ENCODE measurements at places on chromosomes 12 and 14.

DNA sequence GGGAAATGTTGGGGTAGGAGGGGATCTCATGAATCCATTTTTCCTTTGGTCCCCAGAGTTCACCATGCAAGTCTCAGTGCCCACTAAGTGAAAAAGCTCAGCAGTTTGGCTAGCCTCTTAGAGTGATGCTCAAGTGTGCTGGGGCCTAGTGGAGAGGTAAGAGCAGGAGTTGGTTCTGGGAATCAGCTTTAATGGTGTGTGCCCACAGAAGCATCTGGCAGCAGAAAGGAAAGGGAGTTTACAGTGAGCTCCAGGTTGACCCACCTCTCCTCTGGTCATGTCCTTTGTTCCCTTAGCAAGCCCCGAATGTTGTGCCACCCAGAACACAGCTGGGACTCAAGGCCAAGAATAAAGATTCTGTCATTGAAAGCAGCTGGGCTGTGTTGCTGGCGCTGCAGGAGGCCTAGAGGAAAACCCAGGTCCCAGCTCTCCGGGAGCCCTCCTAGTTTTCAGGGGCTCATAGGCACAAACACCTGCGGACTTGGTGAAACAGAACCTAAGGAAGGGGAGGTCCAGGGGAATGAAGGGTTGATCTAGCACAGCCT, 320.8 kb downstream of the ZFP36L1 start:
- no peak for DNase-seq

GRCh38 chr12:27330846-27331245, 1.8 kb upstream of the BMAL2 start:
- no peak for DNase-seq

DNA sequence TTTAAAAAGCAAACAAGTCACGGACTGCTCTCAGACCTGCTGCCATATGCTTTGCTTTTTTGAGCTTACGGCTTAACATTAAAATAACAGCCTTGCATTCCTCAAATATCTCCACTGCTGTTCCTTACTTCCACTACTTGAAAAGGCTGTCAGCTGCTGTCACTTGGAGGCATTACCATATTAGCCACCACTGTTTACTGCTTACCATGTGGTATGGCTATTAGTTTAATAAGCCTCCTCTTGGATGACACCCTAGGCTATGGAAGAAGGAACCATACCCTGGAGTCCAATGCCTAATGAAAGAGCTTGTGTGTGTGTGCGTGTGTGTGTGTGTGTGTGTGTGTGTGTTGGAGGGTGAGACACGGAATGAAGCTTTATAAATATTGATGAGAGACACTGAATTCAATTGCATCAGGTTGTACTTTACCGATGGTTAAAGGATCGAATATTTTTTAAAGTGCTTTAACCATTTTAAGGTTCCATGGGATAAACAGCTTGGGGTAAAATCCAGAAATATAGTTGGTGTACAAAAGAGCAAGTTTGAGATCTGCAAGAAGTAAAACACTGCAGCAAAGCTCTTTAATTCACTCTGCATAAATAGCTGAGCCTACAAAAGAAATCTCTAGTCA, 174.5 kb downstream of the TTC7B start:
- DNase-seq = no peak

GRCh38 chr14:99523704-99524055, 42.5 kb downstream of the CCNK start:
- no peak for DNase-seq

- DNase-seq = no peak
Observed at GRCh38 chr12:130932061-130932930, 21.4 kb upstream of the ADGRD1 start.

DNA sequence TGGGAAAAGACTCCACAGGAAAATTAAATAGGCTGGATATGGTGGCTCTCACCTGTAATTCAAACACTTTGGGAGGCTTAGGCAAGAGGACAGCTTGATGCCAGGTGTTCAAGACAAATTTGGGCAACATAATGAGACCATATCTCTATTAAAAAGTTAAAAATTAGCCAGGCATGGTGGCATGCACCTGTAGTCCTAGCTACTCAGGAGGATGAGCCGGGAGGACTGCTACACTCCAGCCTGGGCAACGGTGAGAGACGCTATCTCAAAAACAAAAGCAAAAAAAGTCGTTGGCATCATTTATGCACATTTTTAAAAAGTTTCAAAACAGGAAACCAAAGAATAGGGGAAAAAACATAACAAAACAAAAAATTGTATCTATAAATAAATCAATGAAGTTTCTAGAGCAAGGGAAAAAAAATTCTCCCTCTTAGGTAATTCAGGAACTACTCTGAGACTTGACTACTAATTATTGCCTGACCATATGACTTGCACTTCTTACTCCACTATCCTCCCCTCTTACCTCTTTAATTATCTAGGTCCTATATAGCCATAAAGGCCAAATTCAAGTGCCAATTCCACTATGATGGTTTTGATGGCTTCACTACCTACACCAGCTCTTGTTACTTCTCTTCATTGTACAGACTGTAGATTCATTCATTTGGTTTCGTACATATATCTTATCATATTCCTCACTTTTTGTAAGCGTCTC, 1.6 kb downstream of the METTL3 start:
- no peak for DNase-seq
